WTC11 (cell line): ENCODE measurements at places on chromosomes 1 and 21.

- DNase-seq = no peak
Observed at GRCh38 chr1:77977989-77978292, 931 bp downstream of the FUBP1 start.

- DNase-seq = no peak
Observed at GRCh38 chr1:43853161-43853921, 80.3 kb upstream of the ARTN start.

- no peak for DNase-seq
Observed at GRCh38 chr21:45209685-45210284, 77.9 kb downstream of the POFUT2 start.

- DNase-seq = no peak
Observed at GRCh38 chr1:87437663-87438295, 109.1 kb downstream of the LMO4 start.

DNA sequence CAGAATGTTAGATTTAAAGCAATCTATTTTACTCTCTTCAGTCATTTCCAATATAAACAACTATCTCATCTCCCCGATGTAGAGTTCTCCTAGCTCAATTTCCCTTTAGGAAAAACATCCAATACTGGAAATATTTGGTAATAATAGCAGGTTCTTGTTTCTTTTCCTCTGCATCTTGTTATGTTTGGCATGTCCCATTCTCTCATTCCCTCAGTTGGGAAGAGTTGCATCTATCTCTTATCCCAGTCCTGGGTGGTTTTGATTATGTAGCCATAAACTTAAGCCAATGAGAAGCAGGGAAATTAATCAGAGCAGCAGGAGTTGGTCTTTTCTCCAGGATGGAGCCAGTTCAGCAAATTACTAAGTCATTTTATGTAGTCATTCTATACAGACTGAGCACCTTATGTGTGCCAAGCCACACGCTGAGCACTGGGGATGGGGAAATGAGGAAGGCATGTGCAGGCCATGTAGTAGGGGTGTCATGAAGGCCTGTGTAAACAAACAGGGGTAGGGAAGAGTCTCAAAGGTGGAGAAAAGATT lies 418.2 kb upstream of the NFIA start:
- no peak for DNase-seq

DNA sequence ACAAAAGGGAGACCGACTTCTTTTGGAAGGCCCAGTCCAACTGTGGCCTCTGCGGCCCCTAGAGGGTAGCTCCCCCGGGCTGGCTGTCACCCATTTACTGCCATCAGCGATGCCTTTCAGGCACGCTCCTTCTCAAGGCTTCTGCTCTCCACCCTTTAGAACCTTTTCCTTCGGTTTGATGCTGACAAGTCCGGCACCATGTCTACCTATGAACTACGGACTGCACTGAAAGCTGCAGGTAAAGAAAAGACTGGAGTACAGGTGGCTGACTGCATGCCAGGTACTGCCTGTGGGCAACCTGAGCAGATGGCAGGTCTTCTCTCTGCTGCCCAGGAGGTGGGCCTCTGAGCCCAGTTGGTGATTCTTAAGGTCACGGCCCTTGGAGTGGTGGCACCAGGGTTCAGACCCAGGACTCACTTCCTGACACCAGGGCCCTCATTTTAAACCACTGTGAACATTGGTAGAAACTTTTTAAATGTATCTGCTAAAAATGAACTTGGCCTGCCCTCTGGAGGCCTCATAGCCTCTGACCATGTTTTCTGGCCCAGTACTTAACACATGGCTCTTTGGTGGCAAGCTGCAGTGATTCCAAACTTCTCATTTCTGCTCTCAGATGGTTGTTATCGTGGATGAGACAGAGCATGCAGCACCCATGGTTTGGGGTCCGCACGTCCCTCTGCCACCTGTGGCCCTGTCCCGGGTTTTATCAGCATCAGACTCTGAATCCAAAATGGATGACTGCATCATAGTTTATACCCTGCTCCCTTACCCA lies 45.7 kb downstream of the CAPN9 start:
- no peak for DNase-seq

DNA sequence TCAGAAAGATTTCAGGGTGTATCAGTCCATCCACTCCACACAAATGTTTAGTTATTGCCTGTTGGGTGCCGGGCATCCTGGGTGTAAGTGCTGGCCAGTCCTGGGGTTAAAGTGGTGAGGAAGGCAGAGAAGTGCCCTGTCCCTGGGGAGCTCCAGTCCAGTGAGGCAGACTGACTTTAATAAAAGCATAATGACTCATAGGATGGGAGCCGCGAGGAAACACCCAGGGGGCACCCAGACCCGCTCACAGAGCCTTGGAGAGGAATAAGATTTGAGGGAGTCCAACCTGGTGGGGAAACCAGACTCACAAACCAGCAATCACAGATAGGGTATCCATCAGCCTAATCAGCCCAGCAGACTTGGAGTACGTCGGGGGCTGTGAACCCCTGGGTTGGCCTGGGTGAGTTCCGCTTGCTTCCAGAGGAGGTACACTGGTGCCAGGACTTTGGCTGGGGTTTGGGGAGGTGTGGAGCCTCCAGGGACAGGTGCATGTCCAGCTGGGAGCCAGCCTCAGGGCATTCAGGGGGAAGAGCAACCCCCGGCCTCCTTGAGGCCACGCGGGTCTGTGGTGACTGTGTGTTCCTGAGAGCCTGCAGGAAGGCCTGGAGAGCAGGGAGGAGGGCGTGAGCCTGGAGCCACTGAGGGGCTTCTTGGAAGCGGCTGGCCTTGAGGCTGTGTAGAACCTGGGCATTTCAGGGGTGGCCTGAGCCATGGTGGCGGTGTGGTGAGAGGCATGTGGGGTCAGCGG lies 3.7 kb downstream of the PEAR1 start:
- DNase-seq = no peak
